ENCODE measurements at places on chromosomes 13 and 19. TPM values are rescaled to one million over a fixed set of nuclear protein-coding genes. Genes with fewer than 3 reads are reported as not detected.

GRCh38 chr19:9917321-9917720, 19.0 kb downstream of the OLFM2 start:
- peak; percentile 90 for DNase-seq

TNFRSF19 gene
- total RNA-seq, result 0.07 TPM

ZNF350 gene
- total RNA-seq, result 2.0 TPM

DNA sequence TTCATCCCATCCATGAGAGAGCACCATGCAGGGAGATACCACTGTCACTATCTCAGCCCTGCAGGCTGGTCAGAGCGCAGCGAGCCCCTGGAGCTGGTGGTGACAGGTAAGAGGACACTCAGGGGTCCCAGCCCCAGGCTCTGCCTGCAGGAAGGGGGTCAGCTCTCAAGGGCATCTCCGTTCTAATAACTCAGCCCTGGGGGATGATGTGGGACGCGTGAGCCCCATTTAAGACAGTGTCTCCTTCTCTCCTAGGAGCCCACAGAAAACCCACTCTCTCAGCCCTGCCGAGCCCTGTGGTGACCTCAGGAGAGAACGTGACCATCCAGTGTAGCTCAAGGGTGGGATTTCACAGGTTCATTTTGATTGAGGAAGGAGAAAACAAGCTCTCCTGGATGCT, 15.5 kb upstream of the KIR3DL3 start:
- DNase-seq, result no peak

DNA sequence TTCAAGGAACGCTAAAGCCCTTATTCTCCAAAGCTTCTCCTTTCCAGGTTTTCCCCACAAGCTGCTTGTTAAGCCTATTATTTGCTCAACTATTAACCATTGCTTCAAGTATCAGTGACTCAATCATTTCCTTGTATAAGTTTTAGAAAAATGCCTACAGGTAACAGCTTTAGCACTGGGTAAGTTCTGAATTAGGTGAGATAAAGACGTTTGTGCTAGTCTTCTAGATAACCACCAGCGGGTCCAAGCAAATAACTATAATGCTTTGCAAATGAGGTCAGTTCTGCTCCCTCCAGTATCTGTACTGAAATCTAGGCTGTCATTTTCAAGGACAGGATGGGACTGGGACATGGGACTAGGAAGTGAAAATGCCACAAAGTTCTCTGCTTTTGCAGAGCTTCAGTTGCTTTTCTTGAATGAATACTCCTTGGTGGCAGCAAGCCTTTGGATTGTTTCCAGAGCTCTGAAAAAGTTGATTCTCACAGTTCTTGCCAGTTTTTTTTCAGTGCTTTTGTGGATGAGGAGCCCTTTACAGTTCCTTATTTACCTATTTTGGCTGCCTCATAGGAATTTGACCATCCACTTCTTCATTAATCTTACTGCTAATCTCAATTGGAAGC, 1487.7 kb downstream of the EFNB2 start:
- DNase-seq, result no peak

- DNase-seq, result no peak
These were observed 3.1 kb downstream of the TMED1 start for GRCh38 chr19:10832939-10833296.

DNA sequence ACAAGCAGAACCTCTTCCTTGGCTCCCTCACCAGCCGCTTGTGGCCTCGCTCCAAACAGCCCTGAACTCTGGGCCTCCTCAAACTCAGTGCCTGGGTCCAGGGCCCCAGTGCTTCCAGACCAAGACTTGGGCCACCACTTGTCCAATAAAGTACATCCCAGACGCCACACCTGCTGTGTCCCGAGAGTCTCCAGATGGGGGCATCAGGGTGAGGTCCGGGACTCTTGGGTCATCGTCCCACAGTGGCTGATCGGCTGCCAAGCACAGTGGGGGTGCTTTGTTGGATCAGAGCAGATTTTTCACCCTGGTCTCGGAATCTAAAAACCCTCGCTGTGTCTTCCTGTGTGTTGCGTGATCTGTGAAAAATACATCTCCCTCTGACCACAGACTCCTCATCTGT, 9.0 kb upstream of the DLL3 start:
- DNase-seq, result no peak

- DNase-seq, result no peak
These were observed 125.2 kb downstream of the ATP11A start for GRCh38 chr13:112814905-112815585.

DNA sequence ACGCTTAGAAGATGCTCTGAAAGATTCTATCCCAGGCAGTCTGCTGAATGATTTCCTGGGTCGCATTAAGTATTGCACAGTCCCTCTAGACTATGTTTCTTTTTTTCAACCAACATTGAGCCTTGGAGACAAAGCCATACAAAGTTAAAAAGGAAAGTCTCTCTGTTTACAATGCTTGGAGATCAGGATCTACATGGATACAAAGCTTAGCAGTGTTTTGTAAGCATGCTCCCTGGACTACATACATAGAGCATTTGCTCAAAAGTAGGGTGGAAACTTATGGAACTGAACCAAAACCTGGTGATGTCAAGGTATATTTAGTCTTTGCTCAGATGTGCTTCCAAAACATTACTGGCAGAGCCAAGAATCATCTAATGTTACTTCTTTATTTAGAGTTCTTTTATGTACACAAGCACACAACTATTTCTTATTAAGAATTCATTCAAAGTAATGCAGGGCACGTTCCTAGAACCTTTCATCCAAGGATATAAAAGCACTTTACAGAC, 241.2 kb downstream of the ABCC4 start:
- DNase-seq, result no peak

DNA sequence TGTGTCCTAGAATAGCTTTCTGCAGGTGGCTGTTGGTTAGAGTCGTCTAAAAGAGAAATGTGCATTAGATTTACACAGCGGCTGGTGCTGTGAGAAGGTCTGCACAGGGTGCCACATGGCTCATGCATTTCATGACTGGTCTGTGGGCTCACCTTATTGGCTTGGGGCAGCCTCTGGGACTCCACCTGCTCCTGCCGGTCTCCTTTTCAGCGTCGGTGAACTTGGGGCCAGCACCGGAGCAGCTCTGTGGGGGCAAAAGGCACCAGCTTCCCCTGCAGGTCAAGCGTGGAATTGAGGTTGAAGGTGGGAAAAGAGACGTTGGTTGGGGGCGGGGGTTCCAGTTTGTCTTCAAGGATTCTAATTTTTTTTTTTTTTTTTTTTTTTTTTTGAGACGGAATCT, 3.1 kb upstream of the PNMA8C start:
- DNase-seq, result peak; percentile 47

- DNase-seq, result no peak
These were observed 1.6 kb downstream of the BRSK1 start for GRCh38 chr19:55285229-55285890.

GPC5 gene
- not detected for total RNA-seq

GRCh38 chr19:1513499-1514294, 878 bp upstream of the ADAMTSL5 start:
- DNase-seq, result peak; percentile 83

CGB8 gene
- not detected for total RNA-seq

RAD23A gene
- total RNA-seq, result 155 TPM

- no peak for DNase-seq
These were observed 23.8 kb downstream of the ZNF787 start for GRCh38 chr19:56097306-56097705.

GRCh38 chr13:36673352-36673751, 468 bp upstream of the SERTM1 start:
- DNase-seq, result no peak

GRCh38 chr13:21694831-21695230, 24.0 kb downstream of the FGF9 start:
- DNase-seq, result no peak

DNA sequence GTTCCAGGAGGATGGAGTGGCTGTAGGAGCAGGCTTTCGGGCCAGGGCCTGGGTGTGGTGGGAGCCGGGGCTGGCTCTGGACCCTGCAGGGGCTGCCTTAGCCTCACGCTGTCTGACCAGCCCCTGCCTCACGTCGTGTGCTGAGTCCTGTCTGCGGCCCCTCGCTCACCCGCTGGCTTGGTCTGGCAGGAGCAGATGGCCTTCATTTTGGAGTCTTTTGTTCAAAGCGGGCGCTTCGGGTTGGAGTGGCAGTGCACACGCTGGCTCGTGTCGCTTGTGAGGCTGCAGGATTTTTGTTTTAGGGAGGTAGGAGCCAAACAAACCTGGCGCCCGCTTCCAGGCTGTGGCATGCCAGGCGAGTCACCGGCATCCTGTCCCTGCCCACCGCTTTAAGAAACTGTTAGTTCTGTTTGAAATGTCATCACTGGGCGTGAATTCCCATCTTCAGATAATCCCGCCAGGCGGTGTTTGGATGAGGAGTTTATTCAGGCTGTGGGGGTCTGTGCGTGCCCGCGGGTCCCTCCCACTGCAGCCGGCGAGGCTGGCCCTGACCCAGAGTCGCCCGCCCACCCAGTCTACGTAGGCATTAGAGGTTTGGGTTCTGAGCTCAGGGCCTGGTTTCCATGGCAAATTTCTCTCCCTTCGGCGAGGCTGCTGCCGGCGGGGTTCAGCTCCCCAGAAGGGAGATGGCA, 89.8 kb downstream of the KDM4B start:
- no peak for DNase-seq

DNA sequence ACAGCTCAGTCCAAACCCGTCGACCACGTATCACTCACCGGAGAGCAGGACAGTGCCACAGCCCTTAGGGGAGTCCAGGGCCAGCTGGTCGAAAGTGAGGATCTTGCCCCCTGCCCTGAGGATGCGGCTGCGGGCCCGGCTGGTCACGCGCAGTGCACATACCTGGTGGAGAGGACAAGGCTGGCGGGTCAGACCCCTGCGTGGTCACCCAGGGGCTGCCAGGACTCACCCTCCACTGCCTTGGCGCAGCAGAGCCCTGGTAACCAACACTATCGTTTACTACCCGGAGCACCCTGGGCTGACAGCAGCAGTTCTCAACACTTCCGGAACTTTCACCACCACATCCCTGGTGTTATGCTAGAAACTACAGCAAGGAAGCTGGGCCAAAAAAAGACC, 1.2 kb upstream of the FAM83E start:
- DNase-seq, result no peak

GRCh38 chr19:6801485-6802086, 29.1 kb downstream of the VAV1 start:
- peak; percentile 40 for DNase-seq

GRCh38 chr19:12365236-12366162, at the start of gene ZNF442:
ZNF442 (minus strand) TSS chr19:12365683; CDS start chr19:12363631, 2,052 bp downstream.
- DNase-seq, result peak; percentile 96

- no peak for DNase-seq
These were observed 199.9 kb downstream of the LHFPL6 start for GRCh38 chr13:39403106-39403505.

HRC gene
- total RNA-seq, result 15.6 TPM

GRCh38 chr13:27023385-27024073, 148.1 kb downstream of the USP12 start:
- DNase-seq, result no peak

ZNF177 gene
- total RNA-seq, result 0.45 TPM

- no peak for DNase-seq
These were observed 110.9 kb downstream of the HS6ST3 start for GRCh38 chr13:96200810-96201209.

- DNase-seq, result no peak
These were observed 3.8 kb upstream of the MYPOP start for GRCh38 chr19:45906221-45906620.

GRCh38 chr19:1167687-1168571, 6.1 kb downstream of the SBNO2 start:
- no peak for DNase-seq

DNA sequence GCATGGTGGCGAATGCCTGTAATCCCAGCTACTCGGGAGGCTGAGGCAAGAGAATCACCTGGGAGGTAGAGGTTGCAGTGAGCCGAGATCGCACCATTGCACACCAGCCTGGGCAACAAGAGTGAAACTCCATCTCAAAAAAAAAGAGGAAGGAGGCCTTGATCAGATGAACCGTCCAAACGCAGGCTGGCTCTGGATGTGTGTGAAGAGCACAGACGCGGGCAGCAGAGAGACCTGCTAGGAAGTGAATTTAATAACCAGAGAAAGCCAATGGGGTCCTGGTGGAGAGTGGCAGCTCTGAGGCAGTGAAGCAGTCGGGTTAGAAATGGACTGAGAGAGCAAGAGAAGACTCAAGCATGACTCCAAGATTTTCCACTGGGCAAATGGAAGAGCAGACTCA, 136.5 kb downstream of the RNF17 start:
- DNase-seq, result no peak

EHD2 gene
- total RNA-seq, result 32.2 TPM

SIGLEC5 gene
- not detected for total RNA-seq

ELANE gene
- not detected for total RNA-seq

Data from K562 (cell line).